ENCODE measurements at places on chromosomes 16 and 17. TPM values are rescaled to one million over a fixed set of nuclear protein-coding genes. Genes with fewer than 3 reads are reported as not detected.

- no peak for DNase-seq
These were observed 37.6 kb upstream of the LGALS9 start for GRCh38 chr17:27593232-27593856.

GRCh38 chr17:10063730-10064241 lies 134.6 kb downstream of the GAS7 start:
- DNase-seq: no peak

DNA sequence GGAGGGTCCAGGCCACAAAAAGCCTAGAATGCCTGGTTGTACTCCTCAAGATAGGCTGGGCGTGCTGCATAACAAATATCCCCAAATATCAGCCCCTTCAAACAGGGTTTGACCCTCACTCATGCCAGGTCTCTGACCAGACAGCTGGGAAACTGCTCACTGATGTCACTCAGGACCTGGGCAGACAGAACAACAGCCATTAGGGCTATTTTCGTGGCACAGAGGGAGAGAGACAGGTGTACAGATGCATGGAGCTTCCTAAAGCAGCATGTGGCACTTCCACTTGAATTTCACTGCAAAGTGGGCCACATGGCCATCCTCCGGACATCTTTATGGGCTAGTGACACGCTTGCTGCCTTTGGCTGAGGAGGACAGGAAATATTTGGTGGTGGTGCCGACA lies 73.1 kb downstream of the SREBF1 start:
- DNase-seq: no peak

GRCh38 chr16:83125999-83126568 lies 499.3 kb downstream of the CDH13 start:
- DNase-seq: no peak

DNA sequence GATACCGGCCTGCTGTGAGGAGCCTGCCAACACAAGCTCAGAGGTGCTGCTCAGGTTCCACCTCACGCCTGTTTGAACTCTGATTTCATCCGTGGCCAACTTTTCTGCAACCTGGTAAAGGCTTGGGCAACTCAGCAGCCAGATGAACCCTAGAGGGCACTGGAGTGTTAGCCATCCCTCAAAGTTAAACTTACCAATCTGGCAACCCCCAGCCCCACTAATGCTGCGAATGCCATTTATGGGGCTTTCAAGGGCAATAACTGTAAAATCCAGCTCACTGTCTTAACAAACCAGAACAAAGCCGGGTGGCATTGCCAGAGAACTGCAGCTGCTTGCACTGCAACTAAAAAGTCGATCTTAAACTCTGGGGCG lies 105.5 kb downstream of the AXIN2 start:
- peak; percentile 15 for DNase-seq

GRCh38 chr16:11149011-11149616 lies 106.9 kb downstream of the SOCS1 start:
- no peak for DNase-seq

DNA sequence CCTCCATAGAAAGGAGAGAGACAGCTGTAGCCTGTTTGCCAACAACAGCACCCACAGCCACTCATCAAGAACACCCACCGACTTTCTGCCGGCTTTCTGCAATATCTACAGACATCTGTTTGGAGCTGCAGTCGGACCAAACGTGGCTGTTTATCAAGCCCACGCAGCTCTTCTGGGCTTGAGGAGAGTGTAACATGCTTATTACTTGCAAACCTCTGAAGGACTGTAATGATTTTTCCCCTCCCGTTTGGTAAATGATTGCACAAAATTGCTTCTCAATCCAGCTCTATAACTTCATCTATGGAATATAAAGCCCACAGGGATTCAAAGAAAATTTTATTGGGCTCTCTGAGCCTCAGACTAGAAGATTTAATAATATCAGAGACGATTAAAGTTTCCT lies 100.5 kb downstream of the VAT1L start:
- DNase-seq: peak; percentile 37

DNA sequence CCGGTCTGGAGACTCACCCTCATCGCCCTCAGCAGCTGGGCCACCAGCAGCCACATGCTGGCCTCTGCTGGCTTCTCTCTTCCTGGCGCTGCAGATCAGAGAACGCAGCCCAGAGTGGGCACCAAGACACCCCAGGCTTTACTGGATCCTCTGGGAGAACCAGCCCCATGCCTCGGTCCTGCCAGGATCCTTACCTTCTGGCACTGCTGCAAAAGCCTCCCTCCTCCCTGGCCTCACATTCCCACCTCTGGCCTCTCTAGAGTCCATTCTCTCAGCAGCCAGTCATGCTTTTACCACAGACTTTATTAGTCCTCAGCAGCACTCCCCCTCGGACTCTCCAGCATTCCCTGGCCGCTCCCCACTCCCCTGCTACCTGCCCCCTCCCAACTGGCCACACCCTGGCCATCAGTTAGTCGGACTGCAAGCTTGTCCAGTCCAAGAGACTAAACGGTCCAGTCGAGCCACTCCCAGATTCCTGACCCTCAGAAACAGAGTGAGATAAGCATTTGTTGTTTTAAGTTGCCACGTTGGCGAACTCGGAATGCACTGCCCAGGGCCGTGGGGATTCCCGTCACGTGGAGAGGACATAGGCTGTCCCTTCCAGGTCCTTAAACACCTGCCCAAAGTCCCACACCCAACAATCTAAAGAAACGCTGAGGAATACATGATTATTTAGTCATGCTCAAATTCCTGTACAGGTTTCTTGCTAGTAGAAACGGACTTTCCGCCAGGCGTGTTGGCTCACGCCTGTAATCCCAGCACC lies 5.9 kb upstream of the SPG7 start:
- no peak for DNase-seq

GRCh38 chr17:38815576-38816193 lies 9.4 kb downstream of the CWC25 start:
- DNase-seq: no peak

DNA sequence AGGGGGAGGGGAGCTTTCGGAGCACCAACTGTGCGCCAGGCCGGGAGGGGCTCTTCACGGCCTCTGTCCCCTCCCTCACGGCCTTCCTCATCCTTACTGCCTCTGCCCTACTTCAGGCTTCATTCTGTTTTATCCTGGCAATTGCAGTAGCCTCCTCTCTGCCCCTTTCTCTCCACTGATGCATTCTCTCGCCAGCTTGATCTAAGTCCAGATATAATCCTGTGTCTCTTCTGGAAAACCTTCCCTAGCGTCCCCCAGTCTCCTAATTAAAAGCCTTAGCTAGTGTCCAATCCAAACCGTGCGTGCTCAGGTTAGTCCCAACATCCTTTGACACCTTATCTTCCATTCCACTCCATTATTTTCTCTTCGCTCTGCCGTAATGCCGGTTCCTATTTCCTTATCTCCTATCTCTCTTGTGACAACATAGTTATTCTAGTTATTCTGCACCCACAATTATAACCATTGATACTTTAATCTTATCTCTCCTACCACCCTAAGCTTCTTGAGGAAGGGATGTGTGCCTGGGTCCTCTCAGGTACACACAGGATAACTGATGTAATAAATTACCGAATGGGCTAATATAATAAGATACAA lies 869 bp downstream of the ZNF48 start:
- DNase-seq: no peak

GRCh38 chr17:31457391-31458234 lies 66.1 kb downstream of the RAB11FIP4 start:
- DNase-seq: no peak

GRCh38 chr16:35750157-35750689 lies 2290.8 kb downstream of the TP53TG3F start:
- DNase-seq: no peak

- no peak for DNase-seq
These were observed 24.9 kb downstream of the MRTFB start for GRCh38 chr16:14095883-14096551.

- no peak for DNase-seq
These were observed 23.6 kb downstream of the INTS2 start for GRCh38 chr17:61904094-61904710.

DNA sequence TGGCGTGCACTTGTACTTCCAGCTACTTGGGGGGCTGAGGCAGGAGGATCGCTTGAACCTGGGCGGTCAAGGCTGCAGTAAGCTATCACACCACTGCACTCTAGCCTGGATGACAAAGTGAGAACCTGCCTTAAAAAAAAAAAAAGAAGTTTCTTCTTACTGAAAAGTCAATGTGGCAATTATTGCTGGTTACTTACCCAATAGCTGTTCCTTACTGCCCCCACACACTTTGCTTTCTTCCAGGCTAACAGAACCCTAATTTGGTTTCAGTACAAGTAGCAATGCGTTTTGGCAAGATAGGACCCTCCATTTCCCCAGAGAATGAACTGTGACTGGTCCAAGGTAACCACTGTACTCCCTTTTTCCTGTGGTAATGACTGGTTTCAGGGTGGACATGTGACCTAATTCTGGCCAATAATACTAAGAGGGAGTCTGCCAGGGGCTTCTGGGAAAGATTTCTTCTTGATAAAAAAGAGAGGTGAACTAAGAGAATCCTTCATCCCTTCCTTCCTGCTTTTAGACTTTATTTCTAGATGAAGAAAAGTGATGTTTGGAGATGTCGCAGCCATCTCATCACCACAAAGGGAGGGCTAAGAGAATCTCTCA lies 58.8 kb upstream of the MSI2 start:
- DNase-seq: no peak

GRCh38 chr17:49581648-49581998 lies 6.0 kb downstream of the NXPH3 start:
- no peak for DNase-seq

DNA sequence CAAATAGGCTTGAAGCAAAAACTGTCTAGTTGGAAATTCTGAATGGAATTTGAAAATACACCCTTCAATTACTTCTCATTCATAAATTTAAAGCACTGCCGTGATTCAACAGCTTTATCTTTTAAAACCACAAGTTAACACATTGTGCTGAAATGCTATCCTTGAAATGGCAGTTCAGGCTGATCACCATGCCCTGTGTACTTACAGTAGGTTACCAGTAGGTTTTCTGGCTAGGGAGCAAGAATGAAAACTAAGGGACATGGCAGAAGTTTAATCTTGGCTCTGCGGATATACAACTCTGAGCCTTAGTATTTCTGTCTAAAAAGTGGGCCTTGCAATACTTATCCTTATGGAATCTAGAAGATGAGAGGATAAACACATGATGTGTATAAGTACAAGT lies 28.0 kb downstream of the NXPH3 start:
- DNase-seq: no peak

The ENGASE gene
- polyA plus RNA-seq: 25.6 TPM

The EFCAB5 gene
- not detected for polyA plus RNA-seq

The PRKCB gene
- 1.7 TPM for polyA plus RNA-seq

The SCN4A gene
- 49.4 TPM for polyA plus RNA-seq

Data from muscle of arm (tissue), 14 donors.